Stimulated activated CD8-positive, alpha-beta memory T cell treated with anti-CD3 and anti-CD28 coated beads, Interleukin-2, amount 100 ng/mL, for 48 hours (primary cell): ENCODE measurements at places on chromosomes 4 and X.

DNA sequence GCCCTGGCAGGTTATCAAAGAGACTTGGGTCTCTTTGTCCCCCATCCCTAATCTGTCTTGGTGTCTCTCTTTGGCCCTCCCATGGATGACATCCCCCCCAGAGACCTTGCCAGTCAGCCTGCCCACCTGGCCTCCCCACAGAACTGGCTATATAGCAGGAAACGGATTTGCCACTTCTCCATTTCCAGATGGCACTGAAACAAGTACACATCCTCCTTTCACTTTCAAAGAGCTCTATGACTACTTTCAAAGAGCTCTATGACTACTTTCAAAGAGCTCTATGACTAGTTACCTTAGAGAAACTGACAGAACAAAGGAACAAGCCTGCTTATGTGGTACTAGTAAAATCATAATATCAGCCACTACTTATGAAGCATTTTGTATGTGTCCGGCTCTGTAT is 175.3 kb downstream of the MAML3 start:
- DNase-seq, result no peak

DNA sequence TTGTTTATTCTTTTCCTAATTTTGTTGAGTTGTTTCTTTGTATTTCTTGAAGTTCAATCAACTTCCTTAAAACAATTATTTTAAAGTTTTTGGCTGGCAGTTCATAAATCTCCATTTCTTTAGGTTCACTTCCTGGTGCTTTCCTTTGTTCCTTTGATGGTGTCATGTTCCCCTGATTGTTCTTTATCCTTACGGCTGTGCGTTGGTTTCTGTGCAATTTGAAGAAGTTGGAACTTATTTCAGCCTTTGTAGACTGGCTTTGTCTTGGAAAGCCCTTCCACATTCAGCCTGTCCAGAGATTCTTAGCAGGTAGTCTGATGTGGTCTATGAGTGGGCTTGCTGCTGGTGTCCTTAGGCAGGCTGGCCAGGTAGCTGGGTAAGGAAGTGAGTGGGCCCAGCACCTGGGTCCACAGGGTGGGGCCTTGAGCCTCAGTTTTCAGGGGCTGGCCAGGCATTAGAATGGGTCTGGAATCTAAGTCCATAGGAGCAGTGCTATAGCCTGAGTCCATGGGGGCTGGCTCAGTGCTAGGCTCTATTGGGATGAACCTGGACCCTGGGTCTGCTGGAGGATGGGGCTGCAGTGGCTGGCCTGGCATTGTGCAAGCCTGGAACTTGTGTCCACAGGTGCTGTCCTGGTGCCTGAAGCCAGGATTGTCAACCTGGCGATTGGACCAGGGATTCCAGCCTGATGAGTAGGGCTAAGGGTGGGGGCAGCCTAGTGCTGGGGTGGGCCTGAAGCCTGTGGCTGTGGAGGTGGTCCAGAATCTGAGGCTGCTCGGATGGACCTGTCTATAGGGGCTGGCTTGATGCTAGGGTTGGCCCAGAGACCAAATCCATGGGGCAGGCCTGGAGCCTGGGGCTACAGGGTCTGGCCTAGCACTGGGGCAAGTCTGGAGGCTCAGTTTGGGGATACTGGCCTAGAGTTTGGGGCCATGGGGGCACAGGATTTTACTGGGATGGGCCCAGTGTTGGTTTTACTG is 152.4 kb downstream of the STAG2 start:
- no peak for DNase-seq

DNA sequence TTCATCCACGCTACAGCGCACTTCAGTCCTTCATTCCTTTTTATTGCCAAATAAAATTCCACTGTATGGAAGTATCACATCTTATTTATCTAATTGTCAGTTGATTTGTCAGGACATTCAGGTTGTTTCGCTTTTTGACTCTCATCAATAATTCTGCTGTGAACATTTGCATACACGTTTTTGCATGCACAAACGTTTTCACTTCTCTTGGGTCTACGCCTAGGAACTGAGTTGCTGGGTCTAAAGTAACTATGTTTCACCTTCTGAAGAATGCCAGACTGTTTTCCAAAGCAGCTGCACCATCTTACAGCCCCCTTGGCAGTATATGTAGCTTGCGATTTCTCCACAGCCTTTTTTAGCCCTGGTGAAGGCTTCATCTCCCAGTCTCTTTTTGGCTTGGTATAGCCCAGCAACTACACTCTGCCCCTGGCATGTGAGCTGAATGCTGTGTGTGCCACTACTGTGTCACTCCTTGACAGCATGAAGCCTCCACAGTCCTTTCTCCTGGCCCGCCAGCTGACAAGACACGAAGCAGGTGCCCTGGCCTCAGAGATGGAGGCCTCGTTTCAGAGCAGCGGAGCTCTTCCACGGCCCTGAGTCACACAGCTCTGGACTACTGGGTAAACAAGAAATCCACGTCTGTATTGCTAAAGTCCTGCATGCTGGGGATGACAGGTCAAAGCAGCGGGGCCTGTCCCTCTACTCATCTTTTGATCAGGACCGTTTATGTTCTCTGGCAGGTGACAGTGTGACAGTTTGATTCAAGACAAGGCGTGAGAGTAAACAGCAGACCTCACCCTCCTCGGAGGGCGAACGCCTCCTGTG is 75.5 kb downstream of the NSUN7 start:
- DNase-seq, result no peak

DNA sequence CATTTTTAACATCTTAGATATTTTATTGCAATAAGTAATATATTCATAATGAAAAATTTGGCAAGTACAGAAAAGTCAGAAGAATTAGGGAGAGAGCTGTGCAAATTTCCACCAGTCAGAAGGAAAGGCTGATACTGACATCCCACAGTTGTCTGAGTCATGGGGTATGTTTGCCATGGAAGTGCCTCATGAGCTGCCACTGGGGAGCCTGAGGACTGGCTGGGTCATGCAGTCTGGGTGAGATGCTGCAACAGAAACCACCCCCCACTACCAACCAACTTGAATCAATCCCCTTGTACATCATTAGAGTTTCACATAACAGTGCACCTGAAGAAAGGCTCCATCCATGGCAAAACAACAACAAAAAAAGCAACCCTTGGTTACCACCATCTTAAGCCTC is 45.2 kb upstream of the ENPP6 start:
- DNase-seq, result no peak

- DNase-seq, result no peak
Observed at GRCh38 chrX:123436512-123437136, 252.5 kb downstream of the GRIA3 start.

DNA sequence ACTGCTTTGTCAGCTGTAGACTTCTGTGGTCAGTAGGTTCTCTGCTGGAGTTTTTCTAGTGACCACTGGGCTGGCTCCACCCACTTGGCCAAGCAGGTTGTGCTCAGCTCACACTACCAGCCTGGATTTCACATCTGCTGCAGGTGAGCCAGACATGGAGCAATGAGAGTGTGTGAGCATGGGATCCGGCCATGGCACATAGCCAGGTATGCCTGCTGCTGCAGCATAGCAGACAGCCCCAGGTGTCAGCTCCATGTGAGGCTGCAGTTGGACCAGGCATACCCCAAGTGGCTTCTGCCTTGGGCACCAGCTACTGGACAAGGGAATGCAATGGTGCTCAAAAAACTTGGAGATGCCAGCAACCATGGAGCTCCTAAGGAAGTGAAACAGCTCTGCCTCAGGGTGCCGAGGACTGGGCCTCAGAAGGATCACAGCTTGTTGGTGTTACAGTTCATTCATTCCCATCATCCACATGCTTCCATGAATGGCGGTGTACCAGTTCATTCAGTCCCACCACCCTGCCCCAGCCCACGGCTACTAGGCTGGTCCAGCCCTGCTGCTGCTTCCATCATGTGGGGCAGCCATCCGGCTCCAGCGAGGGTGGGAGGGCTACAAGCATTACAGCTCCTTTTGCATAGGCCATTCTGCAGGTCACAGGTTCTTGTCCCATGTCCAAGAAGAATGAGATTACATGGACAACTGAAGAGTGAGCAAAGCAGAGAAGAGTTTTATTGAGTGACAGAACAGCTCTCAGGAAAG is 389.1 kb upstream of the PCDH7 start:
- no peak for DNase-seq

GRCh38 chr4:4919927-4920326 is 60.5 kb downstream of the MSX1 start:
- no peak for DNase-seq

GRCh38 chrX:72366701-72367454 is 61.2 kb upstream of the CITED1 start:
- DNase-seq, result no peak

DNA sequence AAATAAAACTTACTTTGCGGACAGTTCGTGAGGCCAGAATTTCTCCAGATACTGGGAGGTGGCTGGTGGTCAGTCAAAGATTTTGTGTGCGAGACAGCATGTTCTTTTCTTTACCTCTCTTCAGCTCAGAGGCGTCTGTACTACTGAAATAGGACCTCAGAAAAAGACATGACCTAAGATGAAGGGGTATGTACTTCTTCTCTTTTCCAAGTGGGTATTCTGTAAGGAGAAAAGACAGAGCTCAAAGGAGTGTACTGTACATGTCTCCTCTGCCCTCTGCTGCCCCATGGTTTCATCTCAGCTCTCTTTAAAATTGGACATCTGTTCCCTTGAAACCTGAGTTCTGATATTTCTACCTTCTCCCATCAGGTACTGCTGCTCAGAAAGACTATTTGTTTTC is 38.1 kb downstream of the SEPTIN11 start:
- DNase-seq, result no peak

GRCh38 chrX:146054311-146054710 is 236.7 kb downstream of the SLITRK2 start:
- DNase-seq, result no peak

- no peak for DNase-seq
Observed at GRCh38 chrX:149682956-149683947, 28.6 kb upstream of the MAGEA11 start.
